ENCODE measurements at places on chromosomes 3 and 15.

DNA sequence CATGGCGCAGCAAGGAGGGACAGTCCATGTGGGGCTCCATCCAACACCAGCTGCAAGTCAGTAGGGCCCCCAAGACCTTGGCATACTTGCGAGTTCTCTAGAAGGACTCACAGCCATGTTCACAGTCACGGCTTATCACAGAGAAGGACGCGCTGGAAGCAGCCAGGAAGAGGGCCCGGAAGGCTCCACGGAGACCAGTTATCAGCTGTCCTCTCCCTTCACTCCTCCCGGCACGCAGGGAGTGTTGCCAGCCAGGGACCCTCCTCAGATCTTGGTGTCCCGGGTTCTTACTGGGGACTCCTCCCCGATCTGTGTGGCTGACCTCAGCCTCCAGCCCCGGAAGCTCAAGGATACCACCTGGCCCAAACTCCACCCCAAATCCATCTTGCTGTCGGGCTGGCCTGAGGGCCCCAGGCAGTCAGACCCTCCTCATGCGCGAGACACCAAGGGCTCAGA, 68.0 kb downstream of the SLTM start:
- DNase-seq, result no peak

GRCh38 chr3:102006812-102007485, 157.6 kb downstream of the NFKBIZ start:
- peak; percentile 14 for DNase-seq

- DNase-seq, result no peak
Observed at GRCh38 chr15:27495963-27496459, 525.0 kb downstream of the GABRG3 start.

GRCh38 chr3:87996882-87997281, 61.9 kb downstream of the CGGBP1 start:
- no peak for DNase-seq

DNA sequence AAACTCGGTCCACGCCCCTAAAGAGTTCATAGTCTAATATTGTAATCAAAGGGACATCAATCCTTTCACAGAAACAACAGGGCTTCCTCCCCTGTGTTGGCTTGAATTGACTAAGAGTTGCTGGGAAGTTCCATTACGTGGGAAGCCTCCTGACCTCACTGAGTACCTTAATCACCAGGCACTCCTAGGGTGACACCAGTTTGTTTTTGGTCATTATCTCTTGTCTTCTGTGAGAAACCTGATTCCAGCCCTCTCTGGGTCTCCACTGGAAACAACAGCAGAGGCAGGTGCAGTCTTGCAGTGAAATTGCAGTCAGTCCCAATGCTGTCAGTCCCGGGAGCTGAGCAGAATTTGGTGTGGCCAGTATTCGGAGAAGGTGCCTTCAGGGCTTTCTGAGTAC, 55.4 kb downstream of the BOC start:
- DNase-seq, result no peak

DNA sequence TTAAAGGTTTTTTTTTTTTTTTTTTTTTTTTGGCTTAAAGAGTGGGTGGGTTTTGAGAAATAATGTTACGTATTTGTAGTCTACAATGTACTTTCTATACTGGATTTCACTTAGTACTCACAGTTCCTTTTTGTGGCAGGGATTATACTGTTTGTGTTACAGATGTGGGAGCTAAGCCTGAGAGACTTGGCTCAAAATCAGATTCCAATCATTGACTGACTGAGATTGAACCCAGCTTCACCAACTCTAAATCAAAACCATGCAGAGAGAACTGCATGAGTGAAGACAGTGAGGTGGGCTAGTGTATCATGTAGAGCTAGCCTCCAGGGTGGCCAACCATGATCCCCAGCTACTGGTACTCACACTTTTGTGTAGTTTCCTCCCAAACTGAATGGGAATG, 68.0 kb downstream of the TMEM108 start:
- no peak for DNase-seq

DNA sequence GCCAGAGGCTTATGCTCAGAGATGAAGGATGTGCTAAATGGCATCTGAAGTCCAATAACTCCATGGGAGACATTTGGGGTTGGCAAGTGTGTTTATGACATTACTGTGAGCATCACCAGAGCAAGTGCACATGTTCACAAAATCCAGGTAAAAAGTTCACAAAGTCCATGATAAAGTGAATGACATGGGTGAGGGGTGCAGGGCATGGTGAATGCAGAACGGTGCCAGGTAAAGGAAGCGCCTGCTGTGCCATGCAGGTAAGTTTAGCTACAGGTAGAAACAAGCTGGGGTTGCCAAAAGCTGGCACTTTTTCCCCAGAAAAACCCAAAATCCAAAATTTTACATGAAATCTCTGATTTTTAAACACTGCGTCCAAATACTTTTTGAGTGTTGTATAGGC, 268.2 kb downstream of the ABHD5 start:
- no peak for DNase-seq
